ENCODE measurements at places on chromosomes 2 and 18. TPM values are rescaled to one million over a fixed set of nuclear protein-coding genes. Genes with fewer than 3 reads are reported as not detected.

The HSBP1L1 gene
- total RNA-seq = 46.6 TPM

The MRPL33 gene
- total RNA-seq = 233 TPM

The NT5DC4 gene
- not detected for total RNA-seq

DNA sequence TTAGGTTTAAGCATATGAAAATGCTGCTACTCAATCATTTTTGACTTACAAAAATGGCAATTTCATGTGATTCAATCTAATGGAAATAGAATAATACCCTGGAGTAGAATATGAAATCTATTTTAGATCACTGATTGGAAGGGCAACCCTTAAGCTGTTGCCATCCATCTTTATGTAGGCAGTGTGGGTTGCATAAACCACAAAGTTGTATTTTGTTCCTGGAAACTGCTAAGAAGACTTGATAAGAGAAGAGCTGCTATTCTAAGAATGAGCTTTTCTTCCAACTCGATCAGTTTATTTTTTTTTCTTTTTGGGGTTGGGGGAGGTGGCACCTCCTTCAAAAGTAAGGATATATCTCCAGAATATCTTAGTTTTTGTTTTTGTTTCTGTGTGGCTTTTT is 60.2 kb downstream of the CAVIN2 start:
- DNase-seq = no peak
